Anterior cingulate cortex (tissue), 58 donors: ENCODE measurements at places on chromosomes 3 and 15.

DNA sequence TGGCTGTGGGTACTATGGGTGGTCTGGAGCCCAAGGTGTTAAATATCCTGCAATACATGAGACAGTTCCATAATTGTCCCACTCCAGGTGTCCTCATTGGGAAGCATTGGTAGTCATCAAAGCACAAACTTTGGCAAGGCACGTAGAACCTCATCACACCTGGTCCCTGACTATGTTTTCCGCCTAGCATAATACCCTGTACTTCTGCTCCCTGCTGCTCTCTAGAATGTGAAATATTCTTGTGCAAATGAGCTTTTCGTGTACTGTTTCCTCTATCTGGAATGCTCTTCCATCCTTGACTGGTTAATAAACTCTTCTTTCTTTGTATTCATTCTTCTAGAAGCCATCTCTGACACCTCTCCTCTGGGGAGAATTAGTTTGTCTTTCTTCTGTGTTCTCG, 103.2 kb downstream of the EBLN2 start:
- no peak for DNase-seq

DNA sequence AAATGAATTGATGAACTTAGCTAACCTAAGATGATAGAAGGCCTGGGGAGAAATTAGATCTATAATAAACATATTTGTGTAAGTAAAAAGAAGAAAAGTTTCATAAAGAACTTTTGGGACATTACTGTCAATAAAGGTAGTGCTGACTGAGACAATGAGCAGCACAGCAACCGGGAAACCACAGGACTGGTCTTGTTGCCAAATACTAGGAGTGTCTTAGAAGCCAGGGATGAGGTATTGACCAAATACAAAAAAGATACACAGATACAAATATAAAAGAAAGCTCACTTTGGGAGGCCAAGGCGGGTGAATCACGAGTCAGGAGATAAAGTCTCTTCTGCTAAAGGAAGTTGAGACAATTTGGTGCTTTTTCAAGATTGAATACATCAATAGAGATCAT, 362.4 kb upstream of the ZNF385D start:
- no peak for DNase-seq

GRCh38 chr15:82056958-82057823, 11.4 kb upstream of the MEX3B start:
- DNase-seq = no peak

DNA sequence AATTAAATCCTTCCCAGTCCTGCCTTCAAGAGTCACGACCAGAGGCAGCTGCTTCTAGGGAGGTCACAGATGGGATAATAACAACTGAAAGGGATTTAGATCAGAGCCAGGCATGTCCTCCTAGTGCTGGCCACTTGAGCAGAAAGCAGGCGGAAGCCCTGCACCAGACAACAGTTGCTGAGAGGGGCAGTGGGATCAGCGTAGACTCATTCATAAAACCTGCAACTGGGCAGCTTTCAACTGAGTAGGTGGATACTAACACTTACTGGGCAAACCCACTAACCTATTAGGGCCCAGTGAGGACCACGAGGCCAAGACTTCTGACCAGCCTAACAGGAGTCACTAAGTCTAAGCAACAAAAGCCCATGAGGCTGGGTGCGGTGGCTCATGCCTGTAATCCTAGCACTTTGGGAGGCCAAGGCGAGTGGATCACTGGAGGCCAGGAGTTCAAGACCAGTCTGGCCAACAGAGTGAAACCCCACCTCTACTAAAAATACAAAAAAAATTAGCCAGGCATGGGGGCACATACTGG, 67.0 kb downstream of the DAPK2 start:
- DNase-seq = no peak

DNA sequence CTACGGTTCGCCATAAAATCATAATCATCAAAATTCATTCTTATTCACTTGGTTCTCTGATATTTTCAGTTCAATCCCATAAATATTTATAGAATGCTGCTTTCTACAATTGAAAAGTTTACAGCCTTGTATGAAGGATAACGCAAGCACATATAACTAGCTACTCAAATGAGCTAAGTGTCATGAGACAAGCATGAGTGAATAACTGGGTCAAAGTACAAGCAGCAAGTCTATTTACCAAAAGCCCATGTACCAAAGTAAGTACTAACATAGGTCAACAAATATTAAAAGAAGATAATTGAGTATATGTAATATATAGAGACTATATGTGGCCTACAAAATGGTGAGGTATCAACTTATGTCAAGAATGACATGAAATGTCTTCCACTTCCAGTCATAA, 596.6 kb downstream of the GBE1 start:
- DNase-seq = no peak

DNA sequence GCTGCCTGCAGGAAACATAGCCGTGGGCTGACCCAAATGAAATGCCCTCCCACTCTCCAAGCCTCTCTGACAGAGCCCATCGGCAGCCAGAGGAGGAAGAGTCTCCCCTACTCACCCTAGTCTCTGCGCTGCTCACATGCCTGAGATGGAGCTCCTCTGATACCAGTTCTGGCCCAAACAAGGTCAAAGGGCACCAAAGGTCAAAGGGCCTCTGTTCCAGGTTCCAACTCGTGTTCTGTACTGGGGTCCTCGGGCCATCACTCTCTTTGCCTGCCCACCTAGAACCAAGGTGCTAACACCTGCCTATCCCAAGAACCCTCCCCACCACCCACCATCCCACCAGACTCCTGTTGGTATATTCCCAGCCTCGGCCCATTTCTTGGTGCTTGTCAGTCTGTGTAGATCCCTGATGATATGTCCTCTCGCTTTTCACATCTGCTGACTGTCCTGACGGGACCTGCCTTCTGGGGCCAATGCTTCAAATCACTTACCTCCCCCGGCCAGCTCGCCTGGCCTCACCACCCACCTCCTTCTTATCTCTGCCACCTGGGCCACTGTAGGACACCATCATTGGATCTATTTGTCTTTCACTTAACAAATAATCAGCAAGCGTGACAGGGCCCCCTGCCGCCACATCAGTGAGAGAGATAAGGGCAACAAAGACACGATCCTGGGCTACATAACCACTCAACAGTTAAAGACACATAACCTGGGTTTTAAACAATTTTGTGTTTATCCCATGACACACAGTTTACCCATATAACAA, 90.4 kb downstream of the SRGAP3 start:
- no peak for DNase-seq

DNA sequence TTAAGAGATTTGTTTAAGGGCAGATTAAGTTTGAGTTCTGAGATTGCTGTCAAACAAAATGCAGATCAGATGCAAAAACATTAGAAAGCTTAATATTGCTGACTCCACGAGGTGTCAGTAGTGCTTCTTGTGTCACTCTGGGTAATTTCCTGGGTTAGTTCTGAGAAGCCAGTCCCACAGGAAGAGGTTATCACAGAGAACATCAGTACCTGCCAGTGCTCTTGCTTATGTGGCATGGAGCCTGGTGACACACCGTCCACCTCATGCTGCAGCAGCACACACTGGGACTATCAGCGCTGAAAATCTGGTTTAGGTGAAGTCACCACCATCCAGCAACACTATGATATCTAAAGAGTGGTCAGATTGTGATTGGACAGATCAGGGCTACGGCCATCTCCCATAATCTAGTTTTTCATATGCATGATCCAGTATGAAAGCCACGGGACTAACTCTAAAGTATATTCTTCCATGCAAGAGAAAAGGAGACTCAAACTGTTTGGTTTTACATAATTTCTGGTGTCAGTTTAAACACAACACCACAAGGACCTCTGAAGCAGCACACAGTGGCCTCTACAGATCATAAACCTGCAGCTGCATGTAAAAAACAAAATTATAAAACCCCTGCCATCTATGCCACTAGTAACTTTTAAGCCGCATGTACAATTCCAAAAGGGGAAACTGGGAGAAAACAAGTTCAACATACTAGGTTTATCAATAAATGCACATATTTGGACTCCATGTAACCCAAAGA, 36.1 kb upstream of the MYO5C start:
- peak; percentile 6 for DNase-seq

- no peak for DNase-seq
Observed at GRCh38 chr3:852033-852432, 240.8 kb upstream of the CNTN6 start.

GRCh38 chr15:83810110-83810509, 156.2 kb downstream of the ADAMTSL3 start:
- no peak for DNase-seq

DNA sequence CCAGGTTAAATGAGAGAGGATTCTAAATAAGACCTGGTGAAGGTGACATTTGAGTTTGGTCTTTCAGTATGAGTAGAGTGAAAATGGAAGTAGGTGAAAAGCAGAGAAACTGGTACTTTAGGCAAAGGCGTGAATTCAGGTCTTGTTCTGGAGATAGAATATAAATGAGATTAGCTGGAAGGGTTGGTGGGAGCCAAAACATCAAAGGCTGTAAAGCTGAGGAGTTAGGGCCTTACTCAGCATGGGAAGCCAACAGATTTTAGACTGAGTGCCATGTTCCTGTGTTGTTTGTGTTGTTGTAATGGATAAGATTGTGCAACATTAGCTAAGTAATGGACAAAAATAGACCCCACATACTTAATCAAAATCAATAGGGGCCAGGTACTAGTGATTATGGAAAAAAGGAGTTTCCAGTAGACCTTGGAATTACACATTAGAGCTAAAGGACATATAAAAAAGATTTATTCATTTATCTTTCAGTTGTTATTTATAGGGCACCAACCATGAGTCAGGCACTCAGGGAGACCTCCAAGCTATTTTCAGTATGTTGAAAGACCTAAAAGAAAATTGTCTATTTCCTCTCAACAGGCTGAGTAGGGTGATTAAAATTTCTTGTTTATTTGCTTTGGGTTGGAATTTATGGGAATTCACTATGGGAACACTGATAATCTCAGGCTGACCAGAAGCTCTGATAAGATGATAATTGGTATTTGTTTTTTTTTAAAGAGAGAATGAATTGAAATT, 20.8 kb downstream of the ARL14 start:
- DNase-seq = no peak

DNA sequence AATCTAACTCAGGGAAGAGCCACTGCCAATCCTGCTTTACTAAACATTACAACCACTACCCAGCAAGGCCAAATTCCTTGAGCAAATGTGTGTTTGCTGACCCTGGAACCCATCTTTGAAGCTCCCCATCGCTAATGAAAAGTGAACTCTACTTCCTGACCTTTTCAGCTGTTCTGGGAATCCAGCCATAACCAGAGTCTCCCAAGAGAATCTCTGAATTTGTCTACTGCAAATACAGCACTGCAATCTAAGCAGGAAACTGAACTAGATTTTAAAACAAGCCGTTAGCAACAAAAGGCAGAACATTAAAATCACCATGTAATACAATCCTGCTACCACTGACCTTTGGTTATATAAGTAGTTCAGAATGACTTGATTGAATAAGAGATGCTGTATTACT, 309.2 kb downstream of the MAGI1 start:
- no peak for DNase-seq

DNA sequence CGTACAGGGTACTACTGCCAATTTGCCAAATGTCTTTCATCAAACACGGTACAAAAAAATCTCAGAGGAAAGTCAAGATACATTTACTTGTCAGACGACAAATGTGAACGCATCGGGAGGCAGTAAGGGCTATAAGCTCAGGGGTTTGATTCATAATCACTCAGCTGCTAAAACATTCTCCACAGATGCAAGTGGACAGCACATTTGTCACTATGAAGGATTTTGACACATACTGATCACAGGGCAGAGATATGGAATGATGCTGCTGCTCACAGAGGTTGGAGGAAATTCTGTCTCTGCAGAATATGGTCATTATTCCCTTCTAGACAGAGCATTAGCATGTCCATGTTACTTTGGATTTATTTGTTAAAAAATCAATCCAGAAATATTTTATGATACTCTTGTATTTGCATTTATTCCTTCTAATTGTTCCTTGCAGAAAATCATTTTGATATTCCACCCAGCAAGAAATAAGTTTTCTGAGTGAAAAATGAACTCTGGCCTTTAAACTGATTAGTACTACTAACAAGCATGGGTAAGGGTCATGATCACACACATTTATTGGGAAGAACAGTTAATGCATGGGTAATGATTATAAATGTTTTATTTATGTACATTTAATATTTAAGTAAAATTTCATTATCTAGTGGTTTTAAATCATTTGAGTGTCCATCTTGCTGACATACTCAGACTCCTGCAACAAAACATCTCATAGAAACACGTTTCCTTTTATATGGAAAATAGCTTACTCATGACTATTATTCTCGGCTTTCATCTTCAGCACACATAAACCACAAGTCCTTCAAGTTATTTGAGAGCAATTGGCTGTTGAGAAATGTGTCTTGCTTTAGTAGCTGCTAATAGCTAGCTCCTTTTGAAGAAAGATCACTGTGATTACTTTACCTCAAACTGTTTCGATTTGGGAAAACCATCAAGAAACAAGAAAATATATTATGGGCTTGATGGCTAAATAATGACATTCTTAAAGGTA, 559.3 kb downstream of the MECOM start:
- no peak for DNase-seq

DNA sequence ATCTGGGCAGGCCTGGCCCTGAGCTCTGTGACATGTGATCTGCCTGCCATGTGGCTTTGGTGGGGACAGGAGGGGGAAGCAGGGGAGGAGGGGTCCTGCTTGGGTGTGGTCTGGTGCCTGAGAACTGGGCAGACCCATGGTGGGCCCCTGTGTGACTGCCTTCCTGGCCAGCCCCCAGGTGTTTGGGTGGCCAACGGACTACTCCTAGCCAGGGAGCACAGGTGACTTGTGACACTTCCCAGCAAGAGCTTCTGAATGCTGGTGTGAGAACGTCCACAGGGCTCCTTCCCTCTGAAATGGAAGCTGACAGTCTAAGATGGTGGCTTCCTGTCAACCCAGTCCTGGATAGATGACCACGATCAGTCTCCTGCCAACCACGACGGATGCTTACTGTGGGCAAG, 136.1 kb upstream of the MEF2A start:
- DNase-seq = no peak

GRCh38 chr3:108862865-108863798, 40.5 kb downstream of the TRAT1 start:
- DNase-seq = no peak

GRCh38 chr3:126501736-126502135, 15.8 kb downstream of the UROC1 start:
- no peak for DNase-seq

DNA sequence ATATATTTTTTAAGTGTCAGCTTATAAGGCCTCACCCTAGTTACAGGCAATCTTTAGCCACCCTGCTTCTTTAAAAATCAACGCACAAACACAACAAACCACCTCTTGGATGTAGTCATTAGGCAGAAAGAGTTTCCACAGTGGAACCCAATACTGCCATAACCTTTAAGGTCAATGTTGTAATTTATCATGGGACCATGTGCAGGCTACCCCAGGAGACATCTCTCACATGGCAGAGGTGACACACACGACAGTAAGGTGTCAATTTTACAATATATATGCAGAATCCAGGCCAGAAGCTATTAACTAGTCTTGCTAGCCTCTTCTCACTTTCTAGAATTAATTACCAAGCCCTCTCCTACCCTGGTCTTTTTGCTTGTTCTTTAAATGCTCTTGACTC, 336.5 kb downstream of the MAGI1 start:
- DNase-seq = no peak

DNA sequence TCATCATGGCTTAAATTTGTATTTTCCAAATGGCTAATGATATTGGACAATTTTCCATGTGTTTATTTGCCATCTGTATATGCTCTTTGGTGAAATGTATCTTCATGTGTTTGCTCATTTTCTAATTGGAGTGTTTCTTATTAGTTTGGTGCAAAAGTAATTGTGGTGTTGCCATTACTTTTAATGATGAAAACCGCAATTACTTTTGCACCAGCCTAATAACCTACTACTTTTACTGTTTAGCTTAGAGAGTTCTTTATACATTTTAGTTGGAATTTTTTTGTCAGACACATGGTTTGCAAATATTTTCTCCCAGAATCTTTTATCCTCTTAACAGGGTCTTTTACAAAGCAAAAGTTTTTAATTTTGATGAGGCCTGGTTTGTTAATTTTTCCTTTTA, 141.0 kb upstream of the AGTR1 start:
- no peak for DNase-seq
